ENCODE measurements at places on chromosomes 3 and 15.

DNA sequence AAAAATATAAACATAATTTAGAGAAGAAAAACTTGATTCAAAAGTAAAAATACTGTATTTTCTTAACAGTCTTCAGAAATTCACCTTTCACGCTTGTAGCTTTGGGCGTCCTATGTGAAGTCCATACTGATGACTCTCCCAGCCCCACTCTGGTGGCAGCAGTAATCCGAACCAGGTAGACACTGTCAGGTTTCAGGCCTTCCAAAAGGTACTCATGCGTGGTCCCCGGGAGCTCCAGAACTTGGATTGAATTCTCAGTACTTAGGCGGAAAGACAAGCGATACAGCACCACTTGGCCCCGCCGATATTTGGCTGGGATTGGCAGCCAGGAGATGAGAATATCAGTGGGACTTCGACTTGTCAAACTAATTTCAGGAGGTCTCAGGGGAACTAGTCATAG, 69.7 kb downstream of the PRTG start:
- no peak for DNase-seq

- no peak for DNase-seq
These were observed 718 bp downstream of the BNIP2 start for GRCh38 chr15:59688423-59688781.

DNA sequence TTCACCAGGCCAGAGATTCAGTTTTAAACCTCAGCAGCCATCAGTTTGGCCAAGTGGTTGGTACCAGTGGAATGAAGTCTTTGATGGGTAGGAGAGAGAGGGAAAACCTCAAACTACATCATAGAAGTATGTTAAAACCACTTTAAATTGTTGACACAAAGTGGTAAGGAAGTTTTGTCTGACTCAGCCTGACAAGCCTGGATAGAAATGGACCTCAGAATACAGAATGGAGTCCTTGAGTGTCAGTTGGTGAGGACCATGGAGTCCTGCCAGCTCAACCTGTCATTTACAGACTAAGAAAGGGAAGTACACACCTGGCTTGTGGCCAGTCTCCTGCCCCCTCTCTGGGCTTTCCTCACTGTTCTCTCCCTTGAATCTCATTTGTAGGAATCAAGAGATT, 12.1 kb downstream of the EAF1 start:
- no peak for DNase-seq

- DNase-seq: no peak
These were observed 68.9 kb downstream of the KLF15 start for GRCh38 chr3:126288314-126288713.

DNA sequence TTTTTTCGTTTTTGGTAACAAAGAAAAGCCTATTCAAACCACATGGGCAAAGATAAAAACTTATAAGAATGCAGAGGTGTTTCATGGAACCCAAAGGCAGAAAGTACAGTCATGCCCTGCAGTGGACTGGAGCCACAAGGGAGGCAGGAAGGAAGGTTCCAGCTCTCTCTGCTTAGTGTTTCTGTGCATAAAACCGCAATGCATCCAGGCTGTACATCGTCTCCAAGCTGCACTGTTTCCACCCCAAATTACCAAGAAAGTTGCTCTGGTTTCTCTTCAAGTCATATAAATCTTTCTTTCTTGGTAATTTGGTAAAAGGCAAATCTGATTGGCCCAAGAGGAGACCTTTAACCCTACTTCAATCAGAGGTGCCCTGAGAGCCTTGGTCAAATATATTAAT, 15.8 kb downstream of the TRAT1 start:
- no peak for DNase-seq

DNA sequence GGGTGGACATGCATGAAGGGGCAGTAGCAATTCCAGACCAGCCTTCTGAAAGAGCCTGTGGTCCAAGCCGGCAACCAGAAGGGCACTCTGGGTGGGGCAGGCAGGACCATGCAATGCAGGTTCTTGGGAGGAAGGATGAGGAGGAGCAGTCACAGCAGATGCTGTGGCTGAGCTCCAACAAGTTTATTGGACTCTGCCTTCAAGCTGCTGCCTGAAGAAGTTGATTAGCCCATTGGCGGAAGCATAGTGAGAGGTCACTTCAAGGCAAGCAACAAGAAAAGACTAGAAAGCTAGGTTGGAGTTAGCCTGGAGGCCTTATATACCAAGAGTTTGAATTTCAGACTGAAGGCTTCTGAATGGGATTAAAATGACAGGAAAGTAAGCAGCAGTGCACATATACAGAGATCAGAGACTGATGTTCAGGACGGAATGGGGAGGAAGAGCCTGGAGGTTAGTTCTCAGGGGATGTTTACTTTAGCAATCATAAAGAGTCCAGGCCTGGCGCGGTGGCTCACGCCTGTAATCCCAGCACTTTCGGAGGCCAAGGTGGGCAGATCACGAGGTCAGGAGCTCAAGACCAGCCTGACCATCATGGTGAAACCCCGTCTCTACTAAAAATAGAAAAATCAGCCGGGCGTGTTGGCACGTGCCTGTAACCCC, 39.9 kb downstream of the SFMBT1 start:
- DNase-seq: no peak

- DNase-seq: no peak
These were observed 298.6 kb downstream of the ADAMTS17 start for GRCh38 chr15:100043068-100043641.

DNA sequence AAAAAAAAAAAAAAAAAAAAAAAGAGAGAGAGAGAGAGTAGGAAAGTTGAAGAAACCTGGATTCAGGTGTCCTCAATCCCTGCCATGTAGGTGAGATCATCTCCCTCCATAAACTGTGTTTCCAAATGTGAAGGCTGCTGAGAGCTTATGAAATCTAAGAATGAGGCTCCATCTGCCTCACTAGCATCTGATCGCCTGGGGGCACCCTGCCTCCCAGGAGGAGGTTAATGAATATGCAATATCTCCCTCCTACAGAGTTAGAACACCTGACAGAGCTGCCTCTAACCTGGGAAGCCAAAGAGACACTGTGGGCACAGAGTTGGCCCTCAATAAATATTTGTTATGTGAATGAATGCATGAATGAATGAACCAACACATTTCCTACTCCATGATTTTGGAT, 23.8 kb upstream of the ZNF148 start:
- no peak for DNase-seq

- DNase-seq: no peak
These were observed 102.4 kb downstream of the KLHL25 start for GRCh38 chr15:85692321-85692720.

GRCh38 chr3:155423526-155424322, 130.2 kb upstream of the STRIT1 start:
- no peak for DNase-seq

DNA sequence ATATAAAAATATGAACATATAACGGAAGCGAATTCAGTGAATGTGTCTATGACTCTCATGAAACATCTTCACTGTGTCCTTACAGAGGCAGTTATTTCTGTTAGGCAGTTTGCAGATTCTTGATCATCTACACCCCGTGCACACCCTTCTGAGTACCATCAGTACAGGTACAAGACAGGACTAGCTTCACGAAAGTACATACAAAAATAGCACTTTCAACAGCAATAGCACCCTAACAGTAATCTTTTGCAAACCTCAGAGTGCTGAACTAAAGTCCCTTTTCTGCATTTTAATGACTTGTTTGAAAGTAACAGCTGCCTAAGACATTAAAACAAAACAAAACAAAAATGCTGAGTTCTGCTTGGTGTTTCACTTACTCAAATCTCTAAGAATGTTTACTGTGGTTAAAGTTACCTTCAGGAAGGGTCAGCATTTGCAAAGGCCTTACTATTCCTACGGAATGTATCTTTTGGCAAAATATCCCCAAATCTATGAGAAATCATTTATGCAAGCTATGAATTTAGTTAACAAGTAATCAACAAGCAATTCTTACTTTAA, 104.1 kb downstream of the CNTN3 start:
- no peak for DNase-seq

- peak; percentile 18 for DNase-seq
These were observed 2.3 kb downstream of the FBXL22 start for GRCh38 chr15:63599401-63600000.

DNA sequence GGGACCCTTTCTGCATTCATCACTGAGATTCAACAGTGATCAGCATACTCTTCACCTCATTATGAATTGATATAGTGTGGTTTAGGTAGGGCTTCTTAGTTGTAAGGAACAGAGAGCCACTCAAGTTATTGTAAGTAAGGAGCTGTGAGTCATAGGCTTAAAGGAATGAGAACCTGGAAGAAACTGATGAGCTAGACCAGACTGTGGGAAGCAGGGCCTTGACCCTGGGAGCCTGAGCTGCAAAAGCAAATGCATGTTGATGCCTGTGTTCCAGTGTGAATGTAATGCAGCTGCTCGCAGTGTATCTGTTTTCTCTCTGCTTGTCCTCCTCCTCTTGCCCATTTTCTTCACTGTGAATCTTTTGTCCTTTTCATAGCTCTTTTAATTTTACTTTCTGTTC, 13.6 kb downstream of the ZKSCAN7 start:
- no peak for DNase-seq

DNA sequence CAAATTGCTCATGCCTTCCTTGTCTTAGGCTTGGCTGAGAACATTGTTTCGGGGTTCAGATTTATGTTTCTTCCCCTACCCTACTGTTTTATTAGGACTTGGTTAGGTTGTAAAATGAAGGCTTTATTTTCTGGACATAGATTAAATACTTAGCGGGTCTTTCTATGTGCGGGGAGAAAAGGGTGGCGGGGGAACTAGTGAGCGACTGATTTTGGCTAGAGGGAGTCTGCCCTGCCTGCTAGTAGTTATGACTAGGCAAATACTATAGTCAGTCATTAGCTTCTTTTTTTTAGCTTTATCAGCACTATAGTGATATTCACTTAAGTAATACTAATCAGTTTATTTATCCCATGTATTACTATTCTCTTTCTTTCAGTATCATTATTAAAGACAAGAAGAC, 3.6 kb downstream of the CADM2 start:
- DNase-seq: no peak

DNA sequence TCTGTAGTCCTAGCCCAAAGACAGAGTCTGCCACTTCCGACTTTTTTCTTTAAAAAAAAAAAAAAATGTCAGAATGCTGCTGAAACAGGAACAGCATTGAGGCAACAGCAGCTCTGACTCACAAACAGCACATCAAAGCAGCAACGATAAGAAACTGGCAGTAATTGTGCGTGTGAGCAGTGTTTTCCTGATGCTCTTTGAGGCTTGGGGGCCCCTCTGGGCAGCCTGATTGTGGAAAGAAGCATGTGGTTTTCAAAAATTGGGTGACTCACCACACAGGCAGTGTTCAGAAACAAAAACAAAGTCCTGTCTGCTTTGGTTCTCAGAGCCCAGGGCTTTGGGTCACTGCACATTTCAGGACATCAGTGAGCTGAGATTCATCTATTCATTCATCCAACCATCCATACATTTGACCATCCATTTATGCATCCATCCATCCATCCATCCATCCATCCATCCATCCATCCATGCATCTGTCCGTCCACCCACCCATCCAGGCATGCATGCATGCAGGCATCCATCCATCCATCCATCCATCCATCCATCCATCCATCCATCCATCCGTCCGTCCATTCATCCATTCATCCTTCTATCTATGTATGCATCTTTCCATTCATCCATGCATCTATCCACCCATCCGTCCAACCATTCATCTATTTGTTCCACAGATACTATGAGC, 308.4 kb downstream of the RPLP1 start:
- DNase-seq: no peak
